ENCODE measurements at places on chromosomes 6 and 20.

DNA sequence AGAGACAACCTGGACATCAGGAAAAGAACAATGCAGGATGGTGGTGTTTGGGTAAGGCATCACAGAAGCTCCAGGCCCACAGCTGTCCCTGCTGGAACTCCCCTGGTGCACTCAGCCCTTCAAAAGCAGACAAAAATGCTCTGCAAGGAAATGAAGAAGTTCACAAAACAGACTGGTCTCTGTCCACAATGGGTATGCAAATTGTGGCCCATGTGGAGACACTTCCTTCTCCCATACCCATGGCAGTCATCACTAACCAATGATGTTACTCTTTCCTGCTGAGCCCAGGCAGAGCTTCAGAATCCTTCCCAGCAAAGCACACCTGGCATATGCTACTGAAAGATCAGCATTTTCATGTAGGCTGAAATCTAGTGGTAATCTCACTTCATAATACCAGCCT is 42.6 kb upstream of the PXDC1 start:
- DNase-seq: no peak

DNA sequence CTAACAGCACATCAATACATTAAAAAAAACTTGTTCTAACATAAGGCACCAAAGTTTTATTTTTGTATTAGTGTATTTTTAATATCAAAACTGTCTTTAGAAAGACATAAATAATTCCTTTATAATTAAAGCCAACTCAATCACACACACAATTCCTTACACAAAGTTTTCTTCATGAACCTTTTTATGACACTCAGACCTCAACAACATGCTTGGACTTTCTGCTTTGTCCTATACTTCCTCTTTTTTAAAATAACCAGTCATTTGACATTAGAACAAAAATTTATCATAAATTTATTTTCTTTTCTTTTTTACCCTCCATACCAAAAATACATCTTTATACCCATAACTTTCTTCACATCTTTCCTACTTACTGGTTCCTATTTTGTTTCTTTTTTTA is 292.0 kb upstream of the ARID1B start:
- DNase-seq: no peak

- DNase-seq: peak; percentile 74
Observed at GRCh38 chr6:150297327-150298029, 71.3 kb upstream of the IYD start.

DNA sequence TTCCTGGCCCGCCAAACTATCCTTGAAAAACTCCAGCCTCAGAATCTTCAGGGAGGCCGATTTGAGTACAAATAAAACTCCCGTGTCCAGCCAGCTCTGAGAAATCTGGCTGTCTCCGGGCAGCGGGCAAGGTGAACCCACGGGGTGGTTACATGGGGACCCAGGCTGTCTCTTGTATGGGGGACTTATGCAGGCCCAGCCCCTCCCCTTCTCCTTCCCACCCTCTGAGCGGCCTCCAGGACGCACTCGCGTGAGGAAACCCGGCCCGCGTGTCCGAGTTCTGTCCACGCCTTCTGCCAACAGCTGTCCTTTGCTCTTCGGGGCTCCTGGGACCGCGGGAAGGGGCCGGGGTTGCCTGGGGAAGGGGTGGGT is 36.3 kb upstream of the BLCAP start:
- no peak for DNase-seq

GRCh38 chr6:18186540-18187250 is 31.5 kb downstream of the KDM1B start:
- no peak for DNase-seq

DNA sequence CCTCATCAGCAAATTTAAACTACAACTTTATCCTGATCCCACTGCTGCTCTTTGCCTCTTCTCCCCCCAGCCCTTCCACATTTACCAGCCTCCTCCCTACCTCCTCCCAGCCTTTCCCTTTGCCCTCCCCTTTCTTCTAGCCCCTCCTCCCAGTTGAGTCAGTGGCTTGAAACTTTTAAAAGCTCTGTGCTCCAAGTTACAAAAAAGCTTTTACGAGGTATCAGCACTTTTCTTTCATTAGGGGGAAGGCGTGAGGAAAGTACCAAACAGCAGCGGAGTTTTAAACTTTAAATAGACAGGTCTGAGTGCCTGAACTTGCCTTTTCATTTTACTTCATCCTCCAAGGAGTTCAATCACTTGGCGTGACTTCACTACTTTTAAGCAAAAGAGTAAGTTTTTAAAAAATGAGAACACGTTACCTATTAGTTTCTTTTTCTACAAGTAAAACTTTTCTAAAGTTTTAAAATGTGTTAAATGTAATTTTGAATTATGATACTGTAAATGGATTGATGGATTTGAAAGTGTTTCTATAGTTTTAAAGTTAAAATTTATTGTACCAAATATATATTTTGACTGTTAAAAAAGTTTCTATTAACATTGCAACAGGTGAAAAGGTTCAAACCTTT is at the start of gene GJA1:
Gene GJA1, plus strand, starts transcription at position 203 of the 626 bp plus-strand sequence. CDS start 11,202 bp downstream, outside the sequence.
- DNase-seq: peak; percentile 92

DNA sequence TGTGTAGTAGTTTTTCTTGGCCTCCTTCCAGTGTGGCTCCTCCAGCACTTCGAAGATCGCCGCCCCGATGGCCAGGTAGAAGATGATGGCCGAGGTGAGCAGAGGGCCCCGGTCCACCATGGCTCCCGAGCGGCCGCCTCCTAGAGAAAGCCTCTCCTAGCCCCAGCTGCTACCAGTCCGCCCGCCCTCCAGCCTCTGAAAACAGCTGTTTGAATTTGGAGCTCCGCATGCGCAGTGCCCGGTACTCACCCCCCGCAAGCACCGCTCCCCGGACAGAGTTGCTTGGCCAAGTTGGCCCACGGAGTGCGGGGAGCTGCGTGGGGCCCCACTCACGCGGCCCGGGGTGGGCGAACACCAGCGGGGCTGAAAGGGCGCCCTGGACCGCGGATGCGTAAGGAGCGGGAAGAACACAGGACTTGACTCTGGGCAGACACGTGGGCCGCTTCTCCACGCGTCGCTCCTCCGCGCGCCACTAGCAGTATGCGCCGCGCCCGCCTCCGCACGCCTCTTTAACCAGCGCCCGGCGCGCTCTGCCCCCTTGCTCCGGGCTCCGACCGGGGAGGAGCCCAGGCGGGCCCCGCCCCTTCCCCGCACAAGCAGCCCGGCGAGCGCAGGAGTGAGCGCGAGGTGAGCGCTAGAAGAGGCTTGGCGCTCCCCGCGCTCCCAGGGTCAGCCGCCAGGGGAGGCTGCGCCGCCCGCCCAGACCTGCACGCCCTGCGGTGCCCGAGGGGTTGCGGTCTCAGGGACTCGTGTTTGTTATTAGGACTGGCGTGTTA is at the start of gene KCNK5:
Gene KCNK5, minus strand, starts transcription at position 484 of the 776 bp plus-strand sequence. Its CDS starts 364 bp downstream, at position 120.
- peak; percentile 7 for DNase-seq

- peak; percentile 41 for DNase-seq
Observed at GRCh38 chr20:6665621-6666355, 101.7 kb upstream of the BMP2 start.

GRCh38 chr20:23111307-23111943 is 25.3 kb upstream of the CD93 start:
- DNase-seq: no peak

DNA sequence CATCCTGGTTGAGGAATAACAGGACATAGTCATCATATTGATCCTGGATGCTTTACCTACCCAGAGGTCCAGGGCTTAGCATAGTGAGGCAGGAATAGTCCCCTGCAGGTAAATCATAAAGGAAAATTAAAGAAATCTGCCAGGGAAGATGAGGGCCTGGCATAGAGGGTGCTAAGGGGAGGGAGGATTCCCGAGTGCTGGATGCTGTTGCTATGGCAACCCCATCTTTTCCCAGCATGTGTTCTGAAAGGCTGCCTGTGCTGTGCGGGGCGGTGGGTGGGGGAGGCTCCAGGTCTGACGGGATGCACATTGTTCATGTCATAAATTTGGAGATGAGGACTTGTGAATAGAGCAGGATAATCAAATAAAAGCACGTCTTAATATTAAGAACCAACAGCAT is 212.6 kb upstream of the PCSK2 start:
- DNase-seq: no peak

GRCh38 chr6:105504706-105505105 is 101.8 kb upstream of the PREP start:
- DNase-seq: no peak

DNA sequence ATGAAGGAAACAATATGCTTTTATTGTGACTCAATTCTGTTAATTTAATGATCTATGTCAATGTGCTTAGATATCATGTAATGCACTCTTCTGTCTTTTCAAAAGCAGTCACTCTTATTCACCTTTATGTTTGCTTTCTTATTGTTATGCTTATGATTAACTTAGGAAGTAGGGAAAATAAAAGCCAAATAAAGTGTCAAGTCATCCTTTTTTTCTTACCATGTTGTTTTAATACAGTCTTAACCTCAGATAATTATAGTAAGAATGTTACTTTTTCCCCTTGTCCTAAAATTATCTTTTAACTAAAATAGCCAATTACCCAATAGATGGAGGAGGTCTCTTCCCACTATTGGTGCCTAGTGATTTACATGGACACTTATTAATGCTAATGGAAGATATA is 72.6 kb downstream of the TFAP2B start:
- no peak for DNase-seq

DNA sequence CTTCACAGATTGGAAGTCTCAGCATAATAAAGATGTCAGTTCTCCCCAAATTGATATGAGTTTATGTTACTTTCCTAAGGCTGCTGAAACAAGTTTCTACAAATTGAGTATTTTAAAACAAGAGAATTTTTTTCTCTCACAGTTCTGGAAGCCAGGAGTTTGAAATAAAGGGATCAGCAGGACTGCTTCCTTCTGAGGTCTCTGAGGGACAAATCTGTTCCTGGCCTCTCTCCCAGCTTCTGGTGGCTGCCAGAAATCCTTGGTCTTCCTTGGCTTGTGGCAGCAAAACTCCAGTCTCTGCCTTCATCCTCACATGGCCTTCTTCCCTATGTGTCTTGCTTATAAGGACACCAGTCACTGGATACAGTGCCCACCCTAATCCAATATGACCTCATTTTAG is 136.1 kb downstream of the TFAP2A start:
- DNase-seq: no peak

DNA sequence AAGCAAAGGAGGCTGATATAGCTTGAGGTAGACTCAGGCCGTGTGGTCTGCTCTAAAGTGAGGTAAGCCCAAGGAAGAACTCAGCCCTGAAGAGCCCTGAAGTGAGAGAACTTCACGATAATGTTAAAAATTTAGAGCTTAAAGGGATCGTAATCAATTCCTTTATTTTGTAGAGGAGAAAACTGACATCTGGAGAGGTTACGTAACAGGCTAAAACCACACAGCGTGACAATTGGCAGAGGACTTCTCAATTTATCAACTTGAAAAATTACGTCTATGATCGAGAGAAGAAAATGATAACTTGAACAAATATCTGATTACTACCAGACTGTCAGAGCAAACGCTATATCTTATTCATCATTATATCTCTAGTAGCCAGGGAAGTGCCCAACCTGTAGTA is 121.8 kb upstream of the FOXO3 start:
- DNase-seq: no peak

- no peak for DNase-seq
Observed at GRCh38 chr20:21968486-21968885, 263.0 kb downstream of the PAX1 start.

DNA sequence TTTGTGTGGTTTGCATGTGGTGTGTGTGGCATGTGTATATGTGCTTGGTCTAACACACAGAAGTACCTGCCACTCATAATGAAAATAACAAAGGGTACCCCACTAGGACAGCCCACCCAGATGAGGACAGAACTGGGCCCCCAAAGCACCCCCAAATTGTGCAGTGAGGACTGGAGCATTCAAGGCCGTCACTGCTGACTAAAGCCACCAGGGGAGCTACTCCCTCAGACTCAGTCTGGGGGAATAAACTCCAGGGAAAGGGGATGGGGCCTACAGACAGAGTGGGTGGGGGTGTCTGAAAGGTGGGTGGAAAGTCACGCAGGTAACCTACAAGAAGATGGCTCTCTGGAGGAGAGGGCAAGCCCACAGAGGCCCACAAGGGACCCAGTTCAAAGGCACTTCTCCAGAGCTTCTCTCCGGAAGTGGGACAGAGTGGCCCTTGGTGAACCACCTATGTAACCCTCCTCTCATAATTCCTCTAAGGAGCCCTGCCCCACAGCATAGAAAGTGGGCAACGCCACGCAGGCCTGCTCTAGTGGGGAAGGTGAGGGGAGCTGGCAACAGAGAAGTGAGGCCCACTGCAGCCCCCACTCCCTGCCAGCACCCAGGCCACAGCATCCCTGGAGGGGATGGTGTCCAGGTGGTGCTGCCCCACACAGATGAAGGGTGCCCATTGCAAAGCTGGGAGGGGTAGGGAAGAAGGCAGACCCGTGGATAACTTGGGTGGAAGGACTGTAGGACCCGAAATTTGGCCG is 122.8 kb upstream of the MAFB start:
- DNase-seq: no peak

GRCh38 chr6:135162678-135163439 is 18.2 kb upstream of the MYB start:
- DNase-seq: peak; percentile 32

- DNase-seq: peak; percentile 22
Observed at GRCh38 chr6:110875548-110876169, 1.1 kb downstream of the AMD1 start.

- peak; percentile 91 for DNase-seq
Observed at GRCh38 chr6:328136-328670, 35.9 kb downstream of the DUSP22 start.

Data from astrocyte of the spinal cord (primary cell).